ENCODE measurements at places on chromosomes 5 and 9.

GRCh38 chr5:154411338-154411737 lies 34.5 kb upstream of the SAP30L start:
- DNase-seq, result no peak

DNA sequence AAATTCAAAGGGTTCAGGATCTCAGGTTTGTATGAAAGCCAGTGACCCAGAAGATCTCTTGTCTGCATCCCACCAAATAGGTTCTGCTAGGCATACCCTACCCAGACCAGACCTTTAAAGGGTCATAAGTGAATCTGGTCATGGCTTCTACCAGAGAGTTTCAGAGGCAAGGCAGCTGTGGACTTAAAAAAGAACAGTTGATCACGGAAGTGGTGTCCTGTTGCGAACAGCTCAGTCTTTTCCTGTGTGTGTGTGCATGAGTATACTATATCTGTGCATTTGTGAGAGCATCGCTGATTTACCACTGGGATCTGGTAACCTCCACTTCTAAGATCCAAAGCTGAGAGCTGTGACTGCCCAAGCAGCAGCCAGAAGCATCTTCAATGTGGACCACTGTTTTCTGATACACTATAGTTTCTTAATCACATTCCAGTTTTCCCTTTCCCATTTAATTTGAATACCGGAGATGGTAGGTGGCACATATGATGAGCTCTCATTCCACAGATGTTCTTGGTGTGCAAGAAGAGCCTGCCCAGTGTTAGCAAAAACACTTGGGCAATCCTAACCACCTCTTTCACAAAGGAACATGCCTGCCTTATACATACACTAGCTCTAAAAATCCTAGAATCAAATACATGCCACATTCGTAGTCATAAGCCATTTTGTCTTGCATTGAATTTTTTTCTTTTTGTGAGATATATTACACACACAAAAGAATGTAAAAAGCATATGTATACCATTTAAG lies 36.2 kb upstream of the OR2S2 start:
- DNase-seq, result no peak

DNA sequence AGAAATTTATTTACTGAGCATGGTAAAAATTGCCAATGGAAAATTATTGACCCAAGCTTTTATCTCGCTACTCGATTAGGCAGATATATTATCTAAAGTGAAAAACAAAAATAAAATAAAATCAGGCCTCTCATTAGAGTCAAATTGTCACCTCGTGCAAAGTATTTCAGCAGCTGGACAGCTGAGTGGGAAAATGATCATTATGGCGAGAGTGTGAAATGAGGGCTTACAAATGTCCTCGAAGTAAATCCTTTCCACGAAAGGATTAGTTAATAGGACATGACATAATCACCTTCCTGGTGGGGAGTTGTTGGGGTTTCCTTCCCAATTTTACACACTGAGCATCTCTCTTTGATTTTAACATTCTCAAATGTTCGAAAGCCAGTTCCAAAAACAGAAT lies 5.4 kb upstream of the DPYSL3 start:
- DNase-seq, result no peak

- no peak for DNase-seq
Measured at GRCh38 chr5:67902497-67902830, 313.1 kb upstream of the PIK3R1 start.

- no peak for DNase-seq
Measured at GRCh38 chr5:146006470-146007190, 70.3 kb downstream of the SH3RF2 start.

DNA sequence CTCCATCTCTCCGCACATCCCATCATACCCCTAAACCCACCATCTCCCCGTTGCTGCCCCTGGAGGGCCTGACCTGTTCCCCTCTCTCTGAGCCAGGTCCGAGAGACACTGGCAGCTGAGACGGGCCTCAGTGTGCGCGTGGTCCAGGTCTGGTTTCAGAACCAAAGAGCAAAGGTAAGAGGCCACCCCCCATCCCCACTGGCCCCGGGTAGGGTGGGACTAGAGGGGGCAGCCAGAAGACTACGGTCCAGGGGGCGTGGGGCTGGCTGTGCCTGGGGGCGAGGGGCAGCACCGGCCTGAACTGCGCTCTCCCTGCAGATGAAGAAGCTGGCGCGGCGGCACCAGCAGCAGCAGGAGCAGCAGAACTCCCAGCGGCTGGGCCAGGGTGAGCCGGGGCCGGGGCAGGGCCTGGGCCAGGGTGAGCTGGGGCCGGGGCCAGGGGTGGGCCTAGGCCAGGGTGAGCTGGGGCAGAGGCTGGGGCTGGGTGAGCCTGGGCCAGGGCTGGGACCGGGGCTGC lies 79.8 kb downstream of the LMX1B start:
- no peak for DNase-seq

Data from NCI-H1436 treated with DMSO at 0.1 percent for 48 hours (cell line).